ENCODE measurements at places on chromosomes 16 and 17.
A peak's percentile ranks its signal among the peaks of the same experiment; 100 is the strongest.

DNA sequence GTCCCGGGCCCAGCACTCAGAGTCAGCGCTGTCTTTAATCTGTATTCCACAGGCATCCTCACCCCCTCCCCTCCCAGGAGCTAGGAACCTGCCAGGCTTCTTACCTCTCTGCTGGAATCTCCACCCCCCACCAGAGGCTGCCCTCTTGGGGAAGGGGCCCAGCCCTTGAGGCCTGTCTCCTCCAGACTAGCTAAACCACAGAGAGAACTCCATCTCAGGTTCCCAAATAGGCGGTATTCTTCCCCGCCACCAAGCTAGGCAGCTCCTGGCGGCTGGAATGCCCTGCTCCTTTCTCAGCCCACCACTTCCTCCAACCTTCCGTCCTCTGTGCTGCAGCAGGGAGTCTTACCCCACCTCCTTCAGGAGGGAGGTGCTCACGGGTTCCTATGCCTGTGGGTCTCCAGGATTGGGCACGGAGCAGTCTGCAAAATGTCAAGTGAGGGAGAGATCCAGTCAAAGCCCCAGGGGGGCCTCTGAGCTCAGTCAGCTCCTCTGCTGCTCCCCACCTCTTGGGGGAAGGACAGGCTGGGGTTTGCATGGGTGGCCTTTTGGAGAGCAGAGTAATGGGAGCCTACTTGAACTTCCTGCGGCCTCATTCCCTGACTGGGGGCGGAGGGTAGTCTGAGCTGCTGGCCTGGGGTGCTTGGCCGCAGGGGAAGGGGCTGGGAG lies 55.7 kb downstream of the SREBF1 start:
- no peak for DNase-seq

DNA sequence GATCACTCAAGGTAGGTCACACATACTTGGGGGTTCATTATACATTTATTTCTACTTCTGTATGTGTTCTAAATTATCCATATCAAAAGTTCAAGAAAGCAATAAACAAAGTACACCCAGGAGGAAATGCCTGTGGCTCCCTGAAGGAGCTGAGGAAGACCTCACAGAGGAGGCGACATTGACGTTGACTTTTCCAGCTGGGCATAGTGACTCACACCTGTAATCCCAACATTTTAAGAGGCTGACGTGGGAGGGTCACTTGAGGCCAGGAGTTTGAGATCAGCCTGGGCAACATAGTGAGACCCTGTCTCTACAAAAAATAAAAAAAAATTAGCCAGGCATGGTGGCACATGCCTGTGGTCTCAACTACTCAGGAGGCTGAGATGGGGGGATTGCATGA lies 16.3 kb downstream of the ITGAD start:
- DNase-seq = no peak

DNA sequence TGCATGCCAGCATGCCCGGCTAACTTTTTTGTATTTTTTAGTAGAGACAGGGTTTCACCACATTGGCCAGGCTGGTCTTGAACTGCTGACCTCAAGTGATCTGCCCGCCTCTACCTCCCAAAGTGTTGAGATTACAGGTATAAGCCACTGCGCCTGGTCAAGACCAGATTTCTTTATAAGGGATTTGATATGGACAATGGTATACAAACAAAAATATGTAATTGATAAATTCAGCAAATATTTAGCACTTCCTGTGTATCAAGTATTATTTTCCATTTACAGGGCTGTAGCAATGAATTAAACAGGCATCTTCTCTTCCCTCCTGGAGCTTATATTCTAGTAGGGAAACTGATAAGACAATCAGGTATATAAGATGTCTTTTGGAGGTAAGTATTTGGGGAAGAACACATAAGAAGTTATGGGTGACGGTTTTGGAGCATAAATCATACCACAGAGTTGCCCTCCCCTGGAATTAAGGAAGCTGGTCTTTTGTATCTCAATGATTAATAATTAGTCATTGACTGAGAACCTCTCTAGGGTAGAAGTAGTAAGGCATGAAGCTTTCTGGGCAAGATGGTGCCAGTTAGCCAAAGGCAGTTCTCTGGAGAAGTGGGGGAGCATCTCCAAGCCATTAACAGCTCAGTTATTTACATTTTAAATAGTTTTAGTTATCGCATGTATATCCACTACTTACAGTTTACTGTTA lies 35.8 kb downstream of the TANC2 start:
- DNase-seq = no peak

GRCh38 chr16:73025151-73025855 lies 22.6 kb downstream of the ZFHX3 start:
- no peak for DNase-seq

DNA sequence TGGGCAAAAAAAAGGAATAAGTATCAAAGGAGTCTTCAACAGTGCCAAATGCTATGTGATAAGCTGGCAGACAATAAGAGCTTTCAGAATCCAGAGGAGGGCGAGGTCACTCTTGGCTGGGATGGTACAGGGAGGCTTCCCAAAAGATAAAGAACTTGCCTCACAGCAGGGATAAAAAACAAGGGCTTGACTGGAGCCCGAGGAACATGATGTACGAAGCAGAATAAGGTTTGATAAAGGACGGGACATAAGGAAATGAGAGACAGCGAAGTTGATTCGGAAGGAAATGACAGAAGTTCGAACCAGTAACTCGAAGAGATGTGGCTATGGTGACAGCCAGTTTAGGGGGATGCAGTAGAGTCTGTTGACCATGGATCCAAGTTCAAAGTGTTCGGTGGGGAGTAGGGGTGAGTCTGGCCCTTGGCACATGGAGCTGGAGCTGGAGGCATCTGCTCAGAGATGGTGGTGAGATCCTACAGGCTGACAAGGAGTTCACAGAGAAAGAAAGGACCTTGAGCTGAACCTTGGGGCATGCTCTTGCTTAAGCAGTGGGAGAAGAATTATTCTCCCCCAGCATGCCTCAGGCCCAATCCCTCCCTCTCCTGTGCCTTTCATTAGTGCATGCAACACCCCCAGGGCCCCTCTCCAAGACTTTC lies 137.6 kb upstream of the RCVRN start:
- no peak for DNase-seq

DNA sequence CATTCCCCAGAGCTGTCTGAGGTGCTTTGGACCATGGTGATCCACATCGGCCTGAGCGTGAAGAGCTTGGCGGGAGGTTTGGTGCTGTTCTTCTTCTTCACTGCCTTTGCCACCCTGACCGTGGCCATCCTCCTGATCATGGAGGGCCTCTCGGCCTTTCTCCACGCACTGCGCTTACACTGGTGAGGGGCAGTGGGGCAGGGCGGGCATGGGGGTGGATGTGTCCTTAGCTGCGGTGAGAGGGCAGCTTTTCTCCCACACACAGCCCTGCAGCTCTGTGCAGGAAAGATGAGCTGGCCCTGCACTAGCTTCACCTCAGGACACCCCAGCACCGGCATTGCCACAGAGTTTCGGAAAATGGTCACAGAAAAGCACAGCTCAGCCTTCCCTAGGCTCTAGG lies 21.8 kb upstream of the NAGLU start:
- no peak for DNase-seq

GRCh38 chr16:30731411-30731810 lies 16.8 kb upstream of the PHKG2 start:
- DNase-seq = no peak

- no peak for DNase-seq
Measured at GRCh38 chr17:4625181-4625617, 16.3 kb downstream of the ALOX15 start.

DNA sequence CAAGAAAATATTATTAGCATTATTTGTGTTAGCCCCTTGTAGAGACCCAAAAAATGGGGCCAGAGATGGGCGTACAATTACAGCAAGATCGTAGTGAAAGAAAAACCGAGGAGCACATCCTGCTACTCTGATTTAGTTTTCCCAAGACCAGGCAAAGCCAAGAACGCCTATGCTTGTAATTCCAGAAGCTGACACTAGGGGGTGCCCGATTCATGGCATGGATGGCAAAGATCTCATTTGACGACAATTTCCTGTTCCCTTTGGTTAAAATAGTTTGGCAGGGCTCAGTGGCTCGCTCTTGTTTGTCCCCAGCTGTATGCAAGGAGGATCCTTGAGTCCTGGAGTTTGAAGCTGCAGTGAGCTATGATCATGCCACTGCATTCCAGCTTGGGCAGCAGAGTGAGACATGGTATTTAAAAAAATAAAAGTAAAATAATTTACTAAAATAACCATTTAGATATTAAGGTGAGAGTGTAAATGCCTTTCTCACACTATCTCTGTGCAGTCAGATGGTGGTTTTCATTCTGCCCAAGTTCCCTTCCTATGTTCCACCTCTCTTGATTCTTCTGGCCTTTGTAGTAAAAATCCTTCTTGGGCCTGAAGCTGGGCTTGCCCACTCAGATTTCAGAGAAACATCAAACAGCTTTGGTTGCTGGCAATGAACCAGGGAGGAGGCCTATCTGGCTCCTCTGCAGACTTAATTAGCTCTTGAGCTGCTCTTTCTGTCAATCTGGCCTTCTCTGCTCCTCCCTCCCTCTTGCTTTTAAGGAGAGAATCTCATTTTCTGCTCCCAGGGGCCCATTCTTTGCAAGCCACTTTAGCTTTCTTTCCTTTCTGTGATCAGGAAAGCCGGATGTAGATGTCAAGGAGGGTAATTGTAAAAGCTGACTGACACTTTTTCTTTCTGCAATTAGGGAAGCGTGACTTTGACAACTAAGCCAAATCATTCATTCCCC lies 31.2 kb downstream of the TMEM238L start:
- DNase-seq = peak; percentile 6

- DNase-seq = no peak
Measured at GRCh38 chr16:5557966-5558365, 460.4 kb upstream of the EEF2KMT start.

GRCh38 chr16:75555213-75555706 lies 792 bp downstream of the TMEM231 start:
- no peak for DNase-seq

DNA sequence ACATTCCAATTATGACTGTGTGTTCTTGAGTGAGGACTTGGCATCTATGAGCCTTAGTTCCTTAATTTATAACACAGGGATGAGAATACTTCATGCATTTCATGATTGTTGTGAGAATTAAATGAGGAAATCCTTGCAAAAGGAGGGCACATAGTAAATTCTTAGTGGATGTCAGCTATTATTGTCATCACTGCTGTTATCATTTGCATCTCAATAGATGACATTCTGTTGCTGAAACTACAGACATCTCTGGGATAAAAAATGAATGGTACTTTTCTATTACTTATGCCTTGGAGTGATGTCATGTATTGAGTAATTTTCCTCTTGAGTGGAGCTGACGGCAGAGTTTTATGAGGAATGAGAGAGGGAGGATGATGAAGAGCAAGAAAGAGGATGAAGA lies 184.4 kb upstream of the CDH11 start:
- DNase-seq = no peak

GRCh38 chr17:17801800-17802481 lies 34.8 kb downstream of the SREBF1 start:
- no peak for DNase-seq

DNA sequence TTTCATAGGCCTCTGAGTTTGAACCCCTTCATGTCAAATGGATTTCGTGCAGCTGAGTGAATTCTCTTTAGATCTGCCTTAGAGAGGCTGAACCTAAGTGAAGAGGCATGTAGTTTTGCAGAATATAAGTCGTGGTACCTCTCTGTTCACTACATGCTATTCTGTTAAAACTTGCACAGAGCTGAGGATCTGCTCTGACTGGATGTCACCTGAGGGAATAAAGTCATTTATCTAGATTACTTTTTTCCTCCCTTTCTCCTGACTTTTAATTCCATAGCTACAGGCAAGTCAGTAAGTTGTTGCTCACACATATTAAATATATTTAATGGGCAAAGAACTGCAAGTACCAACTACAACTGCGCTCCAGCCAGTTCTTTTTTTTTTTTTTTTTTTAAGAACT lies 64.7 kb downstream of the WNT3 start:
- DNase-seq = no peak

- no peak for DNase-seq
Measured at GRCh38 chr17:46977348-46977747, 1.7 kb downstream of the RPRML start.

DNA sequence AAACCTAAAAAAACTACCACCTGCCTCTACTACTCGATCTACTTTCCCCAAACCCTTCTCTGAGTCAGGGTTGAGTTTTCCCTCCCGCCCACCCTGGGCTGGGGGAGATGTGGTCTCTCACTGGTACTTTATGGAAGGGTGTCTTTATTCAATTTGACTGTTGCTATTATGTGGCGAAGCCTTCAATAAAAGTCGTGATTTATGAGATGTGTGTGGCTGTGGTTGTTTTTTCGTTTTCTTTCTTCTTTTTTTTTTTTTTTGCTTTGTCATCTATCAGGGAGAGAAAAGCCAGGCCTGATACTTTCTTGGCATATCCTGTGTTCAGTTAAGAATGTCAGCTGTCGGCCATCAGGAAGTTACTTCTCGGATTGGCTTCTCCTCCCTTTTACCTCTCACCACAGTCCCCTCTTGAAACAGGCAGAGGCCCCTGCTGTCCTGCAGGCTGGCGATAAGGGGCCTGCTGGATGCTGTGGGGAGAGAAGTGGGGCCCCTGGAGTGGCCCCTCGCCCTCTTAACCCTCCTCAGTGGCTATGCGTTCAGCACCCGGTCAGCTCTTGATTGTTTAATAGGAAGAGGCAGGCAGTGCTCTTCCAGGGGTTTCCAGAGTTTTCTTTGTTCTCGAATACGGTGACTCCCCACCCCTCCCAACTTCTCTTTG lies 123.0 kb downstream of the MSI2 start:
- no peak for DNase-seq

DNA sequence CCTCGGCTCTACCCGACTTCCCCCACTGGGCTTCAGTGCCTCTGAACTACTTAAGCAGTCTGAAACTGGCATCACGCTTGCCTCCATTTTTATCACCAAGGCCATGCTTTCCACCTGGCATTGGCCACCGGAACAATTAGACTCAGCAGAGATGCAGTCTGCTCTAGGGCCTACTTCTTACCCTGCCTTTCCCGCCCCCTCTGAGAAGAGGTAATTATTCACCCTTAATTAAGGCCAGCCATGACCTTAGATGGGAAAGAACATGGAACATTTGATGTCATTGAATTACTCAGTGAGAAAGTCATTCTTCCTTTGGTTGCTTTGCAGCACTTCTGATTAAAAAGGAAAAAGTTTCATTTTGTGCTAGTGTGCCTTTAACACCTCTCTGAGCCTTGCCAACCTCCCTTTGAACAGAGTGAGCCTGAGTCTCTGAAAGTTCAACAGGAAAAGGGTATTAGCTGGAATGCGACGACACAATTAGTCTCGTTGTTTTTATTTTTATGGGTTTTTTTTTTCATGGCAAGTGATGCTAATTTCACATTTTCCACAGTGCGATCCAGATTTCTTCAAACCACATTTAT lies 60.9 kb upstream of the TNRC6A start:
- no peak for DNase-seq

GRCh38 chr17:43338886-43339516 lies 59.8 kb upstream of the ARL4D start:
- peak; percentile 33 for DNase-seq

GRCh38 chr17:50407921-50408320 lies 10.6 kb upstream of the LRRC59 start:
- DNase-seq = no peak
